Caco-2 (cell line): ENCODE measurements at places on chromosomes 11 and 22.
A peak's percentile ranks its signal among the peaks of the same experiment; 100 is the strongest.

- no peak for DNase-seq
Measured at GRCh38 chr11:116928102-116928777, 90.8 kb upstream of the APOA1 start.

GRCh38 chr11:21121991-21122390 is 452.6 kb downstream of the NELL1 start:
- DNase-seq, result no peak

DNA sequence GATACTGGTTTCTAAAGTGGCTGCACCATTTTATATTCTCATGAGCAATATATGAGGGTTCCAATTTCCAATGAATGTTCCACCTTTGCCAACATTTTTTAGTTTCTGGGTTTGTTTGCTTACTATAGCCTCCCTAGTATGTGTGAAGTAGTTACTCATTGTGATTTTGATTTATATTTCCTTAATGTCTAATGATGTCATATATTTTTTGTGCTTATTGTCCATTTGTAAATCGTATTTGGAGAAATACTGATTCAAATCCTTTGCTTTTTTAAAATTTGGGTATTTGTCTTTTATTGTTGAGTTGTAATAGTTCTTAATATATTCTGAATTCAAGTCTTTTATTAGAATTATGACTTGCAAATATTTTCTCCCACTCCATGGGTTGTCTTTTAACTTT is 161.0 kb upstream of the C11orf58 start:
- DNase-seq, result no peak

GRCh38 chr22:28773461-28773867 is 969 bp downstream of the CCDC117 start:
- DNase-seq, result no peak

- DNase-seq, result no peak
Measured at GRCh38 chr11:3156282-3156660, 8.8 kb downstream of the OSBPL5 start.

DNA sequence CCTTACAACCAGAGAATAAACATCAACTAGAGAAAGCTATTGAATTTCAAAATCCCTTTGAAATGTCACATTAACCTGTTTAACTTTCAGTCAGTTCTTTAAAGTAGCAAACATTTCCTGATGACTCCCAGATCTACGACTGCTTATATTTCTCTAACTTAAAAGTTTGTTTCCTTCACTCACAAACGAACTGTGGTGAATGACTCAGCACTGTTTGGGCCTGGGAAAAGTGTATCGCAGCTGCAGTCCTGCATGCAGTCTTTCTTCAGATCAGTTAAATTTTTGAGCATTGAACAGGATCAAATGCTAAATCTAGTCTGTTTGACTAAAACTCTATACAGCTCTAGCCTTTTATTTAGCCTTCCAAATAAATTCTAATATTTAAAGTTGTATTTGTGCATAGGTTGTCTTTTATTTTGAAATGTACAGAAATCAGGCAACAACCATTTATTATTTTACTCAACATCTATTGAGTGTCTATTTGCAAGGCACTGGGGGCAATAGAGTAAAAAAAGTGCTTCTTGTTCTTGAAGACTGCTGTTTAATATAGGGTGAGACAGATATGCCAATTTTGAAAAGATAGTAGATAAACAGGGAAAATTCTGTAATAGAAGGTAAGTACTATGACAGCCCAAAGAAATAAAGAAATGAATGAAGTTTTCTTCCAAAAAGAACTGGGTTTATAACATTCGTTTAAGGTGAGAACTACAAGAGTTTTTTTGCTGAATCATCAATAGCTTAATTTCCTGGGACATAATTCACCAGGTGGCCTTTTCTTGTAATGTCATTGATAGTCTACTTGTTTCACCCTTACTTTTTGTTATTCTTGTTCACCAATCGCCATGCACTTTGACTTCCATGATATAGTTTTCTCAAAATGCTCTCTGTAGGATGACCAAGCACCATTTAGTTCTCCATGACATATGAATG is 235.4 kb downstream of the METTL15 start:
- DNase-seq, result no peak

DNA sequence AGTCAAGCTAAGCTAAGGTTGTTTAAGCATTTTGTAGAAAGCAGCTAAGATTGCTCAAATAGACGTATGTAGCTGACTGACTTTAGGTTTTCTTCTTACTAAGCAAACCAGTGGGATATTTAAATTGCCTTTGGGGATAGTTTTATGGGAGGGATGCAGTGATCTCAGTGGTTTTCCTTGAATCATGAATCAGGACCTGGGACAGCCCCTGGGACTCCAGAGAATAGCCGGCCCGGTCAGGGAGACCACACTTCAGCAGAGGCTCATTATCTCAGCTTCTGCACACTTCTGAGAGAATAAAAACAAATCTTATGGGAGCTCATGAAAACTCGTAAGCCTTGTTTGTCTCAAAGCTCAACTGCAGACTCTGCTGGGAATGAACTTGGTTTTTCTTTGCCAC is at the start of gene OR9I1:
Gene OR9I1 (minus strand): TSS at position 62 of the 400 bp plus-strand sequence. CDS start 6,086 bp downstream, outside the sequence.
- no peak for DNase-seq

DNA sequence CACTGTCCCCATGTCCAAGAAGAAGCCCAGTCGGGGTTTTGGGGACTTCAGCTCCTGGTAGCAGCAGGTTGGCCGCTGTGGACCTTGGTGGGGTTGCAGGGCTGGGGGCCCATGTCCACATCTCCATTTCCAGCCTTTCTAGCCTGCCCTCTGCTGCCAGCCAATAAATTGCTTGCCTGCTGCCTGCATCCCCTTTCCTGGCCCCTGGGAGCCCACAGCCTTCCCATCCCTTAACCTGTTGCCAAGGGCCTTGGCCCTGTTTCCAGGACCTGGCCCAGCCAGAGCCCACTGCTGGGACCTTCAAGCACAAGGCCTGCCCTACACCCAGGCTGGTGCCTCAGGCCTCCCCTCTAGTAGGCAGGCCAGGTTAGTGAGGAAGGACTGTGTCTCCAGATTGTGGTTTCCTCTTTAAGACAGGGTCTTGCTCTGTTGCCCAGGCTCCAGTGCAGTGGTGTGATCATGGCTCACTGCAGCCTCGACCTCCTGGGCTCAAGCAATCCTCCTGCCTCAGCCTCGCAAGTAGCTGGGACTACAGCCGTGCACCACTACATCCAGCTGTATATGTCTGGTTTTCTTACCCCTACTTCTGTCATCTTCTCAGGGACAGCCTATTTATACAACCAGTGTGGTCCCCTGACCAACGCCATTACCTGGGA is 29.7 kb downstream of the PPIL2 start:
- no peak for DNase-seq

DNA sequence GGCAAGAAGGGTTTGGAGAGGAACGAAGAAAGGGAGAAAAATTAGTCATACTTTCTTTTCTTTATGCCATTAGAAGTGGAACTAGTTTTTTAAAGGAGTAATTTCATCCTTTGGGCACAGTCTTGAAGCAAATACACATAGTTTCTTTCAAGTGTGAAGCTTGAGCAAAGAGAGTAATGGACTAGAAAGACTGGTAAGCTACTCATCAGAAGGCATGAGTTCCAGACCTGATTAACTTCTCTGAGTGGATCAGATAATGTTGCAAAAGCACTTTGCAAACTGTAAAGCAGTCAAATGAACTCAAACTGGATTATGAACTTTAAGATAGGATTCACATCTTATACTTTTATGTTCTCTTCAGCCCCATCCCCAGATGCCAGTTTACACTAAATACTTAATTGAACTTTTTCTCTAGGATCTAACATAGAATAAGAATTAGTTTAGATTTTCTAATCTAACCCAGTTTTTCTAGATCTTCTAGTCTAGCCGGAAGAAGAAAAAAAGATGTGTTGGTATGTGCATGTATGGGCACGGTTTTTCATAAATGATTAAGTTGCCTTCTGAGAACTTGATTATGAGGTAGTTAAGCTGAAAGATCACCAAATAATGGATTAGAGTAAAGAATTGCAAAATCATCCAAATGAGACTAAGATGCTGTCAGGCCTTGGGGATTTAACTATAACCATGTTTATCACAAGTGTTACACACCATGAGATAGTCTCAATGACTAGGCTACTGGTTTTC is 2.5 kb downstream of the DDIAS start:
- DNase-seq, result no peak

GRCh38 chr22:37751449-37752188 is 54.8 kb downstream of the TRIOBP start:
- no peak for DNase-seq

DNA sequence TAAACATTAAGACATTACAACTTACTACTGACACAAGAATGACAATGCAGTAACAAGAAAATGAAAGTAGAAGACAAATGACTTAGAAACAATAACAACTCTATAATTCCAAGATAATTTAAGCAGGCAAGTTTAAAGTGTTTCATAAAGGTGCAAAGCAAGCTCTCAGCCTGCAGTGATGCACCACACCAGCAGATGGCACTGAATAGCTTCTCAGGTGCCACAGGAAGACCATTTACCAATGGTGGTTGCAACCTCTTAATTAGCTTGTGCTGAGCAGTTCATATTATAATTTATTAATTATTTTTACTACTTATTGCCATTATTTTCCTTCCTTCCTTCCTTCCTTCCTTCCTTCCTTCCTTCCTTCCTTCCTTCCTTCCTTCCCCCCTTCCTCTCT is 60.6 kb downstream of the NXPE2 start:
- DNase-seq, result peak; percentile 63

- no peak for DNase-seq
Measured at GRCh38 chr22:36259615-36260300, 6.8 kb downstream of the APOL1 start.

- no peak for DNase-seq
Measured at GRCh38 chr11:130391711-130392110, 36.7 kb downstream of the ADAMTS8 start.

DNA sequence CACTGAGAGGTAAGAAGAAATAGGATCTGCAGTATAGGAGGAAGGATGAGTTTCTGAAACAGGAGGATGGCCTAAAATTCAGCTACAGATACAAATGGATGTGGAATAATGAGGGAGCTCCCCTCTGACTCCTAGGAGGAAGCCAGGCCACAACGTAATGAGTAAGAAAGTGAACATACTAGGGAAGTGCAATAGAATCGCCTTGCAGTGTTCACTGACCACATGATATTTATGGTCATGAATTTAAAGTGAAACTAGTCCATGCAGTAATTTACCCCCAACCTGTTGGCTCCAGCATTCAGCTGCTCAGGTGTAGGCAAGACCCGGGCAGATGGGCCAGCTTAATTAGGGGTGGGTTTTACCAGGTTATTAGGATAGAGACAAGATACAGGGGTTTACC is 101.7 kb downstream of the DEUP1 start:
- no peak for DNase-seq

- peak; percentile 74 for DNase-seq
Measured at GRCh38 chr22:46370584-46371291, 35.2 kb downstream of the TRMU start.

DNA sequence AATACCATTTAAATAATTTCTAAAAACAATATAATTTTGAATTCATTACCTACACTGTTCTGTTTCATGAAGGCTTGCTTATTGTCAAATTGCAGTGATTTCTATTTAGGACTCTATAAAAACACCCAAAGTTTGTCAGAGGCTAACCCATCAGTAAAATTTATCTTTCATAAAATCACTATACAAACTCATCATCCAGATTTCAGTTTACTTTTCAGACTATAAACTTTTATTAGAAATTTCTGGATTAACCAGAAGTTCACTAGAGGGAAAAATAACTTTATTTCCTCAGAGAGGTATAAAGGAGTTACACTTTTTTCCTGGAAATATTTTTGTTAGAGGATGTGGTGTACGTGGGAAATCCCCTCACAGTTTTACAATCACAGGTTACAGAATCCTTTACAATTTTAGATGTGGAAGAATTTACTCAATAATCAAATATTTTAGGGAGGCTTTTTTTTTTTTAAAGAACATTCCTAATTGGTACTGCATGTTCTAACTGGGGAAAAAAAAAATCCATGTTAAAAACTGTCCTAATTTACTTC is 176.7 kb downstream of the SWAP70 start:
- DNase-seq, result no peak

DNA sequence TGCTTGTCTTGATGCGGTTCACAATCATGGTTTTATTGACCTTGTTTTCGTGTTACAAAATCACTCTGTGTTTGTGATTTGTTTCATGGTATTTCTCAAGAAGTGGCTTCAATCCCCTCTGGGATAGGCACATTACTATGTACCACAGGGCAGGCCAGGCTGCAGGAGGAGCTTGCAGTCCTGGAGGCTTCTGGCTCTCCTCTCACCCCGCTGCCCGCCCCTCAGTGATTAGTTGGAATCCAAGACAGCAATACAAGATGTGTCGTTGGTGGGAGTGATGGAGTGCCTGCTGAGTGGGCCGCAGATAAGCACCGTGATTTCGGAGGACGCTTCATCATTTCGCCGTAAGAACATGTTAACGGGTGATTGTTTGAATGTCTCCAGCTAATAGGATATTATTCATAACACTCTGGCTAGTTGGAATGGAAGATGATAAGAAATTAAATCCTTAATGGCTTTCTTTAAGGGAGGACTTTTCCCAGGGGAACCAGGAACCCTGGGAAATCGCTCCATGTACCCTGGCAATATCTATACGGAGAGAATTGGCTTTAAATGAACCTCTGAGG is 384.4 kb downstream of the MIAT start:
- no peak for DNase-seq

GRCh38 chr22:20928573-20928967 is 11.4 kb downstream of the CRKL start:
- DNase-seq, result no peak

DNA sequence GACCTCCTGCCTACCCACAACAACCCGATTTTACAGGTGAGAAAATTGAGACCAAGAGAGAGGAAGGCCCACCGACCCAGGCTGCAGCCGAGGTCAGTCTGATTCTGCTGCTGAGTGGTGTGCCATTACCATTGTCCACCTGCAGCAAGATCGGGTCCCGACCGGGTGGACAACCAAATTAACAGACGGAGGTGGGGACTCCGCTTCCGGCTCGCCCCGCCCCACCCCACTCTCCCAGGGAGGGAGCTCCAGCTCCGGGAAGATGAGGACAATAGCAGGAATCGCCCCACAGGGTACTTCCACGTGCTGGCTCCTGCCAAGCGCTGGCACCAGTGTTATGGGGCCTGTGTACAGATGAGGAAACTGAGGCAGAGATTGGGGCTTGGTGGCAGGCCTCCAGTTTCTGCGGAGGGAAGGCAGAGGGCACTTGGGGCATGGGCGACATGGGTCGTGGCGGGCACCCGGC is 425 bp upstream of the KDELR3 start:
- DNase-seq, result no peak

DNA sequence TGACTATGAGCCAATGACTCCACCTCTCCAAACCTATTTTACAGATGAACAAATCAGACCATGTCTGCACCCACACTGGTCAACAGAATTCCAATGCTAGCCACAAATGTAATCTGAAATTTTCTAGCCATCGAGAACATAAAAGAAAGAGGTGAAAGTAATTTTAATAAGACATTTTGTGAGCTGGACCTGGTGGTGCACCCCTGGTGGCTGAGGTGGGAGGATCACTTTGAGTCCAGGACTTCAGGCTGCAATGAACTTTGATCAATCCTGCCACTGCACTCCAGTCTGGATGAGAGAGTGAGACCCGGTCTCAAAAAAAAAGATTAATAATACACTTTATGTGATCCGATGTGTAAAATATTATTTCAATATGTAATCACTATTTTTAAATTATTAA is 9.4 kb upstream of the RNF185 start:
- DNase-seq, result no peak
